ENCODE measurements at places on chromosomes 7 and 10. TPM values are rescaled to one million over a fixed set of nuclear protein-coding genes. Genes with fewer than 3 reads are reported as not detected.

SLC25A13 gene
- total RNA-seq, result 36.6 TPM

MYH16 gene
- total RNA-seq, result 0.32 TPM

ZNF239 gene
- total RNA-seq, result 2.3 TPM

TRIM73 gene
- total RNA-seq, result 1.7 TPM

HOXA3 gene
- total RNA-seq, result 6.4 TPM

REEP3 gene
- 20.6 TPM for total RNA-seq

MPP7 gene
- 0.10 TPM for total RNA-seq

CNNM1 gene
- 26.2 TPM for total RNA-seq

CLIP2 gene
- 11.7 TPM for total RNA-seq

NEUROG3 gene
- not detected for total RNA-seq

CFAP43 gene
- 0.36 TPM for total RNA-seq

HHEX gene
- 13.3 TPM for total RNA-seq

Data from A549 treated with GW870086 at 1 μM for 4 hours (cell line).